ENCODE measurements at places on chromosomes 11 and 22.

DNA sequence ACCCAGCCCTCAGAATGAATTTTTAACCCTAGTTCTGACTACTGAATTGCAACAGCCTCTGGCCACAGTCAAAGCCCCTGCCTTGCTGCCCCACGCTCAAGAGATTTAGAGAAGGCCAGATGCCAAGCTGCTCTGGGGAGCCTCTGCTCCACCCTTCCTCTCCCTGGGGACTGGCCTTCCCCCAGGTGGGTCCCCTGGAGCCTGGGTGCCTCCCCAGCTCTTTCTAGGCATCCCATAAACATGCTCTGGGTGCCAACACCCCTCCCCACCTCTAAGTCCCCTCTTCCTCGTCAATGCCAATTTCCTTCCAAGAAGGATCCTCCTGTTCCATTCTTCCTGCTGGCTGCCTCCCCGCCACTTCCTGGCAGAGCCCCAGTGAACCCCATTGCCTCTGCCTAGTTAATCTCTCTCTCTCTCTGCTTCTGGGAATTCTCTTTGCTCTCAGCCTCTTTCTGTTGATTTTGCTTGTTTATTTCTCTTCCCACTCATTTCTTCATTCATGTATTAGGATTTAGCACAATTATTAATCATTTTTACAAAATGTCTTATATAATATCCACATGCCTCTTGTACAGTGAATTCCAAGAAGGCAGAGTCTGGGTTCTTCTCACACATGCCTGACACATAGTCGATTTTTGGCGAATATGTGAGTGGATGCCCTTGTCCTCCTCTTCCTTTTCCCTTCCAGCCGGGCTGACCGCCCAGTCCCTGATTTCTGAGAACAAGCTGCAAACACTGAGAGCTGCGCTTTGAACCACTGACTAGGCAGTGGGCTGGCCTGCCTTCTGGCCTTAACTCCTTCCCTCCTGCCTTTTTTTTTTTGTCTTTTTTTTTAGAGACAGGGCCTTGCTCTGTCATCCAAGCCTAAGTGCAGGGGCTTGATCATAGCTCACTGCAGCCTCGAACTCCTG lies 17.5 kb downstream of the UQCR10 start:
- DNase-seq: no peak

- no peak for DNase-seq
Observed at GRCh38 chr11:43626798-43627197, 53.7 kb upstream of the HSD17B12 start.

DNA sequence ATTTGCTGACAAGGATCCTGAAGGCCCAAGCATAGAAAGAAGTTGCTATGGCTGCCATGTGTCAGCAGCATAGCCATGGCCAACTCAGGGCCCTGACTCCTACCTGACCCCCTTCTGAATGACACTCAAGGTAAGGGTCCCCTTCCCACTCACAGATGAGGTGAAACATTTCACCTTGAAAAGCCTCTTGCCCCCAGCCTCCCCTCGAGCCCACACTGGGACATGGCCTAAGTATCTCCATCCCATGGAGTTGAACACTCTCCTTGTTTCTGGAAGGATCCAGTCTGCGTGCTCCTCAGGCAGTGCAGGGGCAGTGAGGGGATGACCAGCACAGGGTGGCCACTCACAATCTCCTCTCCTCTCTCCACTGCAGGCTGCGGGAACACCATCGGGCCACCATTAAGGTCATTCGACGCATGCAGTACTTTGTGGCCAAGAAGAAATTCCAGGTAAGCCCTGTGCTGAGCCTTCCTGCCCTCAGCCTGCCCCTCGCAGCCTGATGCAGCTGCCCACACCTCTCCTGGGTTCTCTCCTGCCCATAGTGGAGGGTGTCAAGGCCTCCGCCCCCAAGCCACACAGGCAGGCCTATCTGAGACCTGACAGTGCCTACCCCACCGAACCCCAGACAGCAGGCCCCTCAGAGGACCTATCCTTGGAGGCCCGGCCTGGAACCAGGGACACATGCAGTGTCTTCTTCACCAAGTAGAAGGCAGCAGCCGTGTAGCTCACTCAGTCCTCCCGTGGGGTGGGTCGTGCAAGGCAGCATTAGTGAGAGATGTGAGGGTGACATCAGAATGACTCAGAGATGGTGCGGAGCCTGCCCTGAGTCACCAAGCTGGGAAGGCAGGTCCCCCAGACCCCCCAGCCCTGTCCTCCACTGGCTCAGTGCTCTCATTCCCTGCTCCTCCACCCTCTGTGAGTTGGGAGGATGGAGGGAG lies 68.9 kb upstream of the KCNQ1OT1 start:
- peak; percentile 93 for DNase-seq

GRCh38 chr22:37893583-37893983 lies 12.5 kb upstream of the MICALL1 start:
- no peak for DNase-seq

DNA sequence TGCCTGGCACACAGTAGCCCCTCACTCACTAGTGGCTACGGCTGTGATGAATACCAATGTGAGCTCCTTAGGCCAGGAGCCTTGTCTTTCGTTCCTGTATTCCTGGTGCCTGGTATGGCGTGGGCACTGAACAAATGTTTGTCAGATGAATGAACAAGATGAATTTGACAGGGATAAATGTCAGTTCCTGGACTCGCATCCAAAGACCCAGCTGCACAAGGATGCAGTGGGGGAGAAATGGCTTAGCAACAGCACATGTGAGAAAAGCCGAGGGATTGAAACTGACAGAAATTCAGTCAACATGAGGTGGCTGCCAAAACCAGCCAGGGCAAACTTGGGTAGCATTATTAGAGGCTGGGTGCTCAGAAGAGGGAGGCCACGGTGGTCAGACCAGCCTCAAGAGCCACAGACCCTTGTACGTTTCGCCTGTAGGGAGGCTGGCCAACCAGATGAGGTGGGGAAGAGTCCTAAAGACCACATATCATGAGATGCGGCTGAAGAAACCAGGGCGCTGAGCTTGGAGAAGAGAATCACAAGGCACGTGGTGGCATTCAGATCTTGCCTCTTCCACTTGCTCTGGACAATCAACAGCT lies 7.7 kb upstream of the SLC22A8 start:
- DNase-seq: no peak

DNA sequence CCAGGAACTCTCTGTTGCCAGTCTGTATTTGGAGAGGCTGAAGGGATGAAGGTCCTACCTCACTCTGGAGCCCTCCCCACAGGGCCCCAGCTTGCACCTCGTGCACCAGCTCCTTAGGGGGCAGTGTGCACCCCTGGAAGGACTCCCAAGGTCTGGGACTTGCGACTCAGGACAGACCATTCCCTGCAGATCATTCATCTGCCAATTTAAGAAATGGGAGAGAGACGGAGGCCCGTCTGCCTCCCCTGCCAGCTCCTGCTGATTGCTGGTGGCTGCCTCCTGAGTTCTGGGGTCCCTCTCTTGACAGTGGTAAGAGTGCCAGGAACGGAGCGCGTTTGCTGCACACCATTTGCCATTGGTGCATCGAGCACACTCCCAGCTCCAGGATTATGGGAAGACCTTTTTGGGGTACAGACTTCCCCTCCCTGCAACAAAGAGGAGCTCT lies 27.4 kb upstream of the MALAT1 start:
- peak; percentile 85 for DNase-seq

DNA sequence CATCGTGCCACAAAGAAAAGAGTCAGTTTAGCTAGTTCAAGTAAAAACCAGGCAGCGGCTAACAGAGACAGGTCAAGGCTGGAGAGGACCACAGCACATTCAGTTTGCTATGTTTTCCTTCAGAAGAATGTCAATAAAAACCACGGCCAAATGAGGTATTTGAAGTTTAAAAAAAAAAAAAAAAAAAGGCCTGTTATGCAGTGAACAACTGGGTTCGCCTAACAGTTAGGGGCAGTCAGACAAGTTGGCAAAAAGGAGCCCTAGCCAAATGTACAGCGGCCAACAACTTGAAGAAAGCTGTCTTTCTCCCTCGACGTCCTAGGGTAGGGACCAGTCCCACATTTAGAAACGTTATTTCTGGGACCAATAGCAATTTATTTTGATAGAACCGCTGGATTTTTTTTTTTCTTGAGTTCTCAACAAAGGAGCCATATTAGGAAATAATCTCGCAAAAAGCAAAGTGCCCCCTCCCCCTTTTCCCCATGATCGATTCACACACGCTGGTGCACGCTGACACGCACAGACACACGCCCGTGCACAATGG lies 237.8 kb downstream of the TTC28 start:
- no peak for DNase-seq

DNA sequence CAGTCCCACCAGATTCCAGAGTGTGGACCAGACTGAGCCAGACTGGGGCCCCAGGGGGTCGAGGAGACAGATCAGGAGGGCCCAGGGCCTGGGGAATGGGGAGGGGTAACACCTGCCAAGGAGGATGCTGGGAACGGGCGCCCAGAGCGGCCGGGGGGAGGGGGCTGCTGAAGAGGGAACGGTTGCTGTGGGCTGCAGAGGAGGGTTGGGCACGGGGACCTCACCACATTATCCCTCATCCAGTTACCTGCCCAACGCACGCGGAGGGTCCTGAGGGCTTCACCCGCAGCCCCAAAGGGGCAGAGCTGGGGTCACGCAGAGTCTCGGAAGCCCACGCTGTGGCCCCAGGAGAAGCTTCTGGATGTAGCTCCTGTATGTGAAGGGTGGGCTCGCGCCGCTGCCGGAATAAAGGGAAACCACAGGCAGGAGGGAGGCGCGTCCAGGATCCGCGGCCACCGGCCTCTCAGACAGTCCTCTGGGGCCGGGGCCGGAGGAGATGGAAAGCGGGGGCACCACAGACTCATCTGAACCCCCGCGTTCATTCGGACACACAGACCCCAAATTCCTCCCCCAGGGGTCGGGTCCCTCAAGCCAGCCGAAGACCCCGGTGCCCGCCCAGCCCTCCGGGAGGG lies 866 bp upstream of the SELENOO start:
- no peak for DNase-seq

DNA sequence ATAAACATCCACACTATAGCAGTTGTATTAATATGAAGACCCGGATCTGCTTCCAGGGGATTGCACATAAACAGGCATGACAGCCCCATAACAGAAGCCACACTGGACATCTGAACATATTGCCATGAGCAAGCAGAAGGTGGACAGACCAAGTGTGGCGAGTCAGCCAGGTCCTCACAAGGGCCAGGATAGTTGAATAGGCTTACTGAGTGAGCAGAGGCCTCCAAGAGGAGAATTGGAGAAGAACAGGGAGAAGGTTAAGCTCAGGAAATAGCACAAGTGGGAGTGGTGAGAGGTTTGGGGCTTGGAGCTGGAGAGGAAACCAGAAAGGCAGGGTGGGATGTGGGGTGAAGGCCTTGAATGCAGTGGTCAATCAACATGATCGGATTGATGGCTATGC lies 10.8 kb downstream of the SLC35C1 start:
- no peak for DNase-seq

- DNase-seq: no peak
Observed at GRCh38 chr22:25709758-25710157, 32.2 kb upstream of the MYO18B start.

- no peak for DNase-seq
Observed at GRCh38 chr11:26994631-26995095, 751 bp downstream of the FIBIN start.

- no peak for DNase-seq
Observed at GRCh38 chr11:70696076-70696475, 297.7 kb downstream of the CTTN start.

DNA sequence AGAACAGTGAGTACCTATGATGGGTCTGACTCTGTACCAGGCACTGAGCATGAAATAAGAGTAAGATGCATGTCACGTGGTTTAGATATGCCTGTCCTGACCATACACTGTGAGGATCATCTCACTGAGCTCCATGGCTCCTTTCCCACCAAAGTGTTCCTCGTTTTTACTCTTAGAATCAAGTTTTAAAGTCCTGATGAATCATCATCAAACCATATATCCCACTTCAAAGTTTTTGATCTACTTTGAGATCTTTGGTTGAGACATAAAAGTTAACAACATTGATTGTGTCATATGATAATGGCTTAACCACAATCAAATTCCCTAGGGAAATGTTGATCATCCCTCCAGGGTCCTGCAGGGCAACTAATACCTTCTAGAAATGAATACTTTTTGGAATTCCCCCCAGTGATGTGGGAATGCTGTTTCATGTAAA lies 12.8 kb downstream of the ETS1 start:
- peak; percentile 74 for DNase-seq

- DNase-seq: peak; percentile 100
Observed at GRCh38 chr11:67507864-67508485, at the start of gene CDK2AP2. Gene CDK2AP2, minus strand, starts transcription at chr11:67508162. Its CDS starts 80 bp downstream, at chr11:67508082.

GRCh38 chr22:41619979-41620588 lies 759 bp downstream of the DESI1 start:
- DNase-seq: peak; percentile 26

- DNase-seq: no peak
Observed at GRCh38 chr22:21606775-21607174, 23.0 kb downstream of the YDJC start.

- no peak for DNase-seq
Observed at GRCh38 chr11:13007182-13008060, 1.7 kb upstream of the RASSF10 start.

GRCh38 chr11:130087294-130087926 lies 17.7 kb downstream of the APLP2 start:
- no peak for DNase-seq

DNA sequence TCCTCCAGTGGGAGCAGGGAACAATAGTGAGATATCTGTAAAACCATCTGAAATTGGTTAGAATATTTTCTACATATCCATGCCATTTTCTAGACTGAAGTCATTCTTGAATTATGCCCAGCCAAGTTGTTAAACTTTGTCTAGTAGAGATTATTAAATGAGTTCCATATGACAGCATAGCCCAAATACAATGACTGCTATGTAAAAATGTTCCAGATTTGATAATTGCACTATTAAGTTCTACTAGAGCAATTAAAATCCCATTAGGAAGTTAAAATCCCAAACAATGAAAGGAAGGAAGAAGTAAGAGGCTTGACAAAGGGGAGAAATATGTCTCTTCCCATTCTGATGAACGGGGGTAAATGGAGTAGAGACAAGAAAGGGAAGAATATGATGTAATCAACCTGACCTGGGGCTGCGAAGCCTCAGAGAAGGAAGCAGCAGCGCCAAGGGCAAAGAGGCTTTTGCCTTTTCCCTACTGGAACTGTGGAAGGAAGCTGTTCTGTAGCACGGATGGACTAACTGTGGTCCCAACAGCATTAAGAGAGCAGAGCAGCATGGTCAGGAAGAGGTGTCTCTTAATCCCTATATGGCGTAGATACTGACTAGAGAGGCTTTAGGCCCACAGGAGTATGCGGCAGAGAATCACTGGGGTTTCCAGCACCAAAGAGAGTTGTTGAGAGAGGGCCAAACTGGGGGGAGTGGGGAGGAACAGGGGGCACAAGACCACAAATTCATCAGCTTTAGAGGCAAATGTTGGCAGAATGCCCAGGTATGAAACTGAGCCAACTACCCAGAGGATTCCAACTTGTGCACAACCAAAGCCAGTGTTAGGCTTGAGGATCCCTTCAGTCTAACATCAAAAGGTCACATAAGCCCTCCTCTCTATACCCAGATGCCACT lies 26.7 kb downstream of the RRP8 start:
- DNase-seq: peak; percentile 82

- DNase-seq: peak; percentile 16
Observed at GRCh38 chr11:33323421-33323820, 66.2 kb downstream of the HIPK3 start.

- DNase-seq: no peak
Observed at GRCh38 chr11:91653079-91653754, 571.4 kb upstream of the FAT3 start.
